ENCODE measurements at places on chromosomes 16 and 17.

- no peak for DNase-seq
Measured at GRCh38 chr16:65305266-65305959, 183.6 kb upstream of the CDH11 start.

- no peak for DNase-seq
Measured at GRCh38 chr17:37148156-37148555, 199.4 kb downstream of the AATF start.

- no peak for DNase-seq
Measured at GRCh38 chr16:71628810-71629209, 2.8 kb downstream of the MARVELD3 start.

DNA sequence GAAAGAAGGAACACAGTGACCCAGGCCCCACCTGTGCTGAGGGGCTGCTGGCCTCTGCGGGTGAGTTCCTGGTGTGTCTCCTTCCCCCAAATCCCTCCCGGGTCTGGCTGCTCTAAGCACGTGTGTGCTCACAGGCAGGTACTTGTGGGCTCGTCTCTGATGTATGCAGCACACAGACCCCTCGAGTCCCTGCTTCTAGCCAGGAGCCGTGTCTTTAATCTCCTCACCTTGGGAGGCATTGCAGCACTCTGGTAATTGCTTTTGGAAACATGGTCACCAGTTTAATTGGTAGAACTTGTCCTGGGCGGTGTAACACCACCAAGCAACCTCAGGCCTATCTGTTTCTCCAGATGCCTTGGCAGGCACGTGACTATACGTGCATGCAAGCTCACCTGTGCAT, 8.8 kb upstream of the RPL38 start:
- no peak for DNase-seq

- no peak for DNase-seq
Measured at GRCh38 chr17:60604686-60605334, 4.8 kb downstream of the PPM1D start.

DNA sequence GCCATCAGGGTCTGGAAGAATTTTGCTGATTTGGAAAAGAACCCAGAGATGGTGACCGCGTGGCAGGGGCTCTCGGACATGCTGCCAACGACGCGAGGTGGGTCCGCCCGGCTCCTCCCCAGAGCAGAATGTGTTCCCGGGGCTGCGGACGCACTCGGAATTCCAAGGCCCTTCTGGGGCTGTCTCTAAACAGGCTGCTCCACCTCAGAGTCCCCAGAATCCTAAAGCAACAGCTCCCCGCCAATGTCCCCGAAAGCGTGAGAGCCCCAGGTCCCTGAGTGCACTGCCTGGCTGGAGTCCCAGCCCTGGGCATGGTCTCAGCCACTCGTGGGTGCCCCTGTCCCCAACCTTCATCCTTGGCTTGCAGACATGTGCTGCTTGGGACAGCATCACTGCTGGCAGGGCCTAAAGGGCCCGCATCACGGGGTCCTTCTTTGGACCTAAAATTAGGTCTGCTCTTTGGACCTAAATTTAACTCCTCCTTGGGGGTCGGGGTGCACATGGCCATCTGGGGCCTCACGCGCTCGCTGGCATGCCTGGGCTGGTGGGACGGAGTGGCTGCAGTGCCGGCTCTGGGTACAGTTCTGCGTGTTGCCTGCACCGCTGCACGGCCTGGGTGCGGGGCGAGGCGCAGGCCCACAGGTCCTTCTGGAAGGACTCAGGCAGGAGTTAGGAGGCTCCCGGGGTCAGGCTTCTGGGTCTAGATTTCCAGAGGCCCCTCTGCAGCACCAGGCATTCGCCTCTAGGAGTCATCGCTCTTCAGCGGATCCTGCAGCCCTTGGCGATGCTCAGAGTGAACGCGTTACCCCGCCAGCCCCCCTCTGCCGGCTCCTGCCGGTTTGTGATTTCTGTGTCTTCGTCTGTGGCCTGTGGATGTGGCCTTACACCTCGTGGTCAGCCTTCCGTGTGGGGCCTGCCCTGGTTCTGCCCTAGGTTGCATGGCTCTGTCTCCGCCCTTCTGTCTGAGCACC, 41.9 kb upstream of the CHMP6 start:
- DNase-seq = peak; percentile 77

- DNase-seq = no peak
Measured at GRCh38 chr17:17884391-17885357, 47.9 kb upstream of the SREBF1 start.

DNA sequence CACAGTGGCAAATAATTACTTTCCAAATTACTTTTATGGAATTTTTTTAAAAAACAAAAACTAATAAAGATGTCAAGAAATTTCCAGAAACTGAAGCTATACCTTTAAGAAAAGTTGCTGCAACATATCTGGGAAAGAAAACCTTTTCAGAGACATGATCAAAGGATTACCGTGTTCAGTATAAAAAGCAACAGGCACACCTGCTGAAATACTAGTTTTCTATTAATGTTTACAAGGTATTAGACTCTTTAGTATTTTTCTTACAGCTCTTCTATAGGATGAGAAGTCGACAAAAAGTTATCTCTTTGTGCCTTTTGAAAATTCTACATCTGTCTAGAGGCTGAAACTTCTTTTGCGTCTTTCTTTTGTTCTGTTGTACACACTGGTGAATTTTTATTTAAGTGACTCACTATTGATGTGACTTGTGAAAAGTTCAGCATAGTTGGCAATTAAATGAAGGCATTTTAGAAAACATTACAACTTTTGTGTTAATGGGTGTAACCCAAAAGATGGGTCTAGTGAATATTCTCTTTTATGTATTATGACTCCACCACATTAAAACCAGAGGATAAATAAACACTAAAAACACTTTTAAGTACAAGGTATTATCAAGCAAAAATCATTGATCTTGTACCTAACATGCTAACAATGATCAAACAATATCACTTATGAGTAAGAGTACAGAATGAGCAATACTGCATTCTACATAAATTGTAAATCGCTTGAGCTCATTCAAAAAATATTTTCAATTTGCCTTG, 23.8 kb downstream of the NACA2 start:
- no peak for DNase-seq

All from H9 (cell line).